Effector memory CD4-positive, alpha-beta T cell (primary cell): ENCODE measurements at places on chromosomes 3 and 15.

DNA sequence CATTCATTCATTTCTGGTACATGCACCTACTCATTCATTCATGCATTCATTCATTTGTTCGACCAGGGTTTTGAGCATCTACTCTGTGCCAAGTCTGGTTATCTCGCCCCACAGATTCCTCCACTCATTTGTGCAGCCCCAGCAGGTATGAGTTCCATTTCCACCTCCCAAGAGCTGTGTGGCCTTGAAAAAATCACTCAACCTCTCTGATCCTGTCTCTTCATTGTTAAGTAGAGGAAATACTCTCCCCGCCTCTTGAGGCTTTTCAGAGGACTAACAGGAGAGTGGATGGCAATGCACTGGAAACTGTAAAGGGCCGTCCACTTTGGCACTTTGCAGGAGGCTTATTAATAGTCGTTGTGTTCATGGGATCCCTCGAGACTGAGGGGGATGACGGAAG, 61.8 kb downstream of the CYP11A1 start:
- DNase-seq, result no peak

- DNase-seq, result no peak
Observed at GRCh38 chr3:38722781-38723568, 73.5 kb upstream of the SCN5A start.

GRCh38 chr3:123396171-123397049, 52.5 kb downstream of the ADCY5 start:
- DNase-seq, result no peak

- DNase-seq, result no peak
Observed at GRCh38 chr3:72461787-72462186, 386.5 kb downstream of the SHQ1 start.

DNA sequence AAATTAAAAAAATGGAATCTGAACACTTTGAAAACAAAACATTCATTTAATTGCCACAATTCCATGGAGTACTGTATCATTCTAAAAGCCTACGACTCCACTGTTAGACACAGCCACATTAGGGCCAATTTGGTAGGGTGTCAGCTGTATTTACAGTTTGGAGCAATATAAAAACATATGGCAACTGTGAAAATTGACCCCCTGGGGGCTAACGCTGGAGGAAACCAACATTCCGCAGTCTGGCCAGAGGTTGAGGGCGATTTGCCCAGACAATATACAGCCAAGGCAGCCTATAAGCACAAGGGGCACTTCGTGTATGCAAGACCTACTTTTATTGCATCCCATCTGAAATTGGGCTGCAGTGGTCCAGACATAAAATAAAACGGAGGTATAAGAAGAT, 476.5 kb upstream of the WNT5A start:
- DNase-seq, result no peak

- no peak for DNase-seq
Observed at GRCh38 chr3:99624496-99625236, 13.7 kb upstream of the COL8A1 start.

- no peak for DNase-seq
Observed at GRCh38 chr3:160577556-160578195, 12.3 kb upstream of the KPNA4 start.

GRCh38 chr3:45590822-45591546, 3.6 kb upstream of the LIMD1 start:
- no peak for DNase-seq

DNA sequence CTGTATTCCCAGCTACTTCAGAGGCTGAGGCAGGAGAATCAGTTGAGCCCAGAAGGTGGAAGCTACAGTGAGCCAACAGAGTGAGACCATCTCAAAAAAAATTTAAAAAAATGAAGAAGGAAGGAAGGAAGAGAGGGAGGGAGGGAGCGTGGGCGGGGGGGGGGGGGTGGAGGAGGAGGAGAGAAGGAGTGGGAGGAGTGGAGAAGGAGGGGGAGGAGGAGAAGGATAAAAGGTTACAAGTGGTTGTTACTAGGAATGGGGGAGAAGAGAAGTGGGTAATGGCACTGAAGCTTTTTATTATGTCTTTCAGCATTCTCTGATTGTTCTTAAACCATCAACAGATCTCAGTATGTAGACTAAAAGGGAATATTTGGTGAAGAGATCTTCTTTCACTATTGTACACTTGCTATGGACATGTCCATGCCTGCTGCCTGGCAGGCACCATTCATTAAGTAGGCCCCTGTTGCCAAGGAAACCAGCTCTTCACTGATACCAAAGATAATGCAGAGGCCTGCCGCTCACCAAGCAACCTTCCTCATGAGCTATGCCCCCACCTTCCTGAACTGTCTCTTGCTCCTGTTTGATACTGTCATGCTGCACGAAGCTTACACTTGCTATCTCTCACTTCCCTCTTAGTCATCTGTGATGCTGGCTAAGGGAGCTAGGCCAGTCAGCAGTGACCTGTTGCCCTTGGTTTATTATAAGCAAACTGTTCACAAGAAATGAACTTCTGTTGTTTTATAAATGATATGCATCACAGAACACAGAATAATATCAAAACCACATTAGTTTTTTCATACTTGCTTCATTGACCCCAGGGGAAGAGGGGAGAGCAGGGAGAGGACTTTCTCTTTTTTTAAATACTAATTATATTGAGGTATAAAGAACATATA, 23.1 kb downstream of the EPM2AIP1 start:
- peak; percentile 27 for DNase-seq

DNA sequence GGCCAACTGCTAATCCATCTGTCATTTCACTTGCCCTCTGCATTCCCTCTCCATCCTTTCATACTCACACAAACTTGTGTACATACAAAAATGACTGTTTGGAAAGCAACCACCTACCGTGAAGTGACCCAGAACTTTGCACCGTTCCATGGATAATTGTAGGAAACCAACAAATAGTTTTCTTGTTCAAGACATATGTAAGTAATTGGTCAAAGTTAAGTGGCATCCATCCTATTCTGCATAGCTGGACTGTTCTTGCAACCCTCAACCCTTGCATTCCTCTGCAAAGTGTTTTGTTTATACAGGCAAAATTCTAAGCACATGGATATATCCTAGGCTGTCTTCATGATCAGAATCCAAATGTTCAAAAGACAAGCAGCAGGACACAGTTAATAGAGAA, 592.5 kb downstream of the MECOM start:
- DNase-seq, result no peak

DNA sequence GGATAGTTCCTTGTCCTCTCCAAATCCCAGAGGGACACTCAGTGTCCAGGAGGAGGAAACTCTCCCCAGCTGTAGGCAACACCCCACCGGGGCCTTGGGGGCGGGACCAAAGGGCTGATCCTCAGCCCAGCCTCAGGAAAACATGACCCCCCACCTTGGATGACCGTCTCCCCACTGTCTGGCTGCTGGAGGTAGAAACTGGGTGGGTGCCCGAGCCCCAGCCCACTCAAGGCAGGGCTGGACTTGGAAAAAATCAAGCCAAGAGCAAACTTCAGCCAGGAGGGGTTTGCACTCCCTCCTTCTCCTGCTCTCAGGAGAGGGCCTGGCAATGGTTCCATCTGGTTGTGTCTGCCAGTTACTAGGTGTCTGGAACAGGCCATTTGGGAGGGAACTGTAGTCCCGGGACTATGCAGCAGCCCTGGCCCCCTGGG, 3.6 kb upstream of the RASL12 start:
- DNase-seq, result no peak

DNA sequence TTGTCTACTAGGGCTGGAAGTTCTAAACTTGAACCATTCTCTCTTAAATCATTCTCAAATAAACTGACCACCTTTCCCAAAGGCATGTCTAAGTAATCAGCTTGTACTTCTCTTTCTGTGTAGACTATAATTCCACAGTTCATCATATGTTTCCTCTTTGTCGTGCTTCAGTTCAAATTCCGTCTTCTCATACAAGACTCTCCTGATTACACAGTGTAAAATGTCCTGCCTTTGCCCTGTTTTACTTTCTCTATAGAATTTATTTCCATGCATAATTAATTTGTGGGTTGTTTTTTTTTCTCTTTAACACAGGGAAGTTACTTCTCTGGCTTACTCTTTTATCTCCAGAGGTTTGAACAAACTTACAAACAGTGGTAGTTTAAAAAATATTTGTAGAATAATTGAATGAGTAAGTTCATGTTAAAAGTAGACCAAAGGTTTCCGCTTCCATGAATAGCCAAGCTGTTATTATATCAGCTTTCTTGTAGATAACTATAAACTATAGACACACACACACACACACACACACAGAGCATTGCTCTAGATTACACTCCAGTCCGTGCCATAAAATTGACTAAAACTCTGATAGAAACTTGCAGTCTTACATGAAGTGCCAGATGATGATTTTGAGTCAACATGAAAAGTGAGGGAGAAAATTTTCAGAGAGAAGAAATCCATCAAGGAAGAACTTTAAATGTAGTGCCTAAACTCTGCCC, 119.0 kb downstream of the SUCNR1 start:
- no peak for DNase-seq

- no peak for DNase-seq
Observed at GRCh38 chr15:33132722-33133345, 61.7 kb downstream of the FMN1 start.

GRCh38 chr3:26712211-26713026, 89.8 kb downstream of the LRRC3B start:
- DNase-seq, result no peak

GRCh38 chr3:9476935-9477334, 76.7 kb downstream of the LHFPL4 start:
- DNase-seq, result no peak

DNA sequence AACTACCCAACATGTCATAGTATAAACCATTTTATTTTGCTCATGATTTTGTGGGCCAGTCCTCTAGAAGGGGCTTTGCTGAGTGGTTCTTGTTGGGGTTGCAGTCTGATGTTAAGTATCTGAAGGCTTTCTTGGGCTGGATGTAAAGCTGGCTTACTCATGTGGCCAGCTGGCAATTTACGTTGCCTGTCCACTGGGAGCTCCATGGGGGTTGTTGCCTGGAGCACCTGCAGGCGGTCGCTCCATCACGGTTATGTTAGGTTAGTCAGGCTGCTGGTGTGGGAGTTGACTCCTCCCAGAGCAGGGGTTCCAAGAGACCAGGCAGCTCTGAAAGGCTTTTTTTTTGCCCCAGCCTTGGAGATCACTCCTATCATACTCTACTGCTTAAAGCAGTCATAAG, 98.1 kb downstream of the NR1D2 start:
- no peak for DNase-seq

- no peak for DNase-seq
Observed at GRCh38 chr3:162269636-162270458, 773.2 kb downstream of the OTOL1 start.

GRCh38 chr3:99708207-99708745, 69.9 kb downstream of the COL8A1 start:
- no peak for DNase-seq

- DNase-seq, result no peak
Observed at GRCh38 chr3:112604536-112604935, 36.4 kb downstream of the CCDC80 start.

DNA sequence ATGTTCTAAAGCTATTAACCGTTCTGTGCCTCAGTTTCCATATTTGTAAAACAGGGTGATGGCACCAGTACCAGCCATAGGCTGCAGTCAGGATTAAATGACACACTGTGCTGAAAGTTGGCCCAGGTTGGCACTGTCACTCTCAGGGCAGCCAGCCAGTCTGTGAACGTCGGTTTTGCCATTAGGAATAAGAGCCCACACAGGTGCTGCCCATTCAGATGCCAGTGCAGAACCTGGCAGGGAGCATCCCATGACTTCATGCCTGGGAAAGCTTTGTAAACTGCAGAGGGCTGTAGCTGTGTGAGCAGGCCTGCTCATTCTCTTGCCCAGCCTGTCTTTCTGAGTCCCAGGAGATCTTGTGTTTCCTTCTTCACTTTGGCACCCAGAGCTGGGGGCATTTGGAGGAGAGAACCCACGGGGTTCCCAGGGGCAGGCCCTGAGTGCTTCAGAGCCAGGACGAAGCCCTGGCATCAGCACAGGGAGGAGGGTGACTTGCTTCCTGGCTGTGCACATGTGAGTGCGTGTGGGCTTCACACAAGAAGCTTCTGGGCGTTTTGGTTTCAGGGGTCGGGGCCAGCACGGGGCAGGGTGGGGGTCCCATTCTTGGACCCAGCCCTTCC, 46.9 kb downstream of the ZNF710 start:
- DNase-seq, result no peak

DNA sequence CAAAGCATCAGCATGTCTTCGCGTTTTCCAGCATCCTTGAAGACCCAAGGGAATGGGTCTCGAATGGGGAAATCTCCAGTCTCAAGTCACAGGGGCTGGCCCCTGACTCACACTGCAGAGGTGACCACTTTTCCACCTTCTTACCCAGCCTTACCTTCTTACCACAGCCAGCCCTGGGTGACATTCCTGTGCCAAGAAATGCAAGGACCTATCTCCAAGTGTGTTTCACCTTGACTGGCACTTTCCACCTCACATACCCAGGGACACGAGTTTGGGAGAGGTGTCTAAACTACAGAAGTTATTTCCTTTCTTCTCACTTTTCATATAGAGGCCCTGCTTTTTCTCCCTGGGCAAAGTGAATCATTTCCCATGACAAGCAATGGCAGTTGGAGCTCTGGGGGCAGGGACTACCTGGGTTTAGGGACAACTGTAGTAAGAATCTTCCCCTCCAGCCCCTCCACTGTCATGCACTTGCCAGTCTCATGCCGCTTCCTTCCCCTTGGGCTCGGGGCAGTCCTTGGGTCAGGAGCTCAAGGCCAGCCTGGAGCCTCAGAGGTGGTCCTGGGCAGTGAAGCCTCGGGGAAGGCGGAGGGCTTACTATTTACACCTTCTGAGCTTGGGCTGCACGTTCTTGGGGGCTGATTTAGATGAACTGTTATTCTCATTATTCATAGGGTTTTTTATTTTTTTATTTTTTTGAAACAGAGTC, 16.8 kb downstream of the PAQR5 start:
- DNase-seq, result no peak

GRCh38 chr15:35118960-35119359, 33.9 kb upstream of the NANOGP8 start:
- DNase-seq, result no peak

GRCh38 chr15:28096670-28097431, 2.3 kb downstream of the OCA2 start:
- no peak for DNase-seq

GRCh38 chr3:115832265-115832664, 209.0 kb downstream of the GAP43 start:
- no peak for DNase-seq

DNA sequence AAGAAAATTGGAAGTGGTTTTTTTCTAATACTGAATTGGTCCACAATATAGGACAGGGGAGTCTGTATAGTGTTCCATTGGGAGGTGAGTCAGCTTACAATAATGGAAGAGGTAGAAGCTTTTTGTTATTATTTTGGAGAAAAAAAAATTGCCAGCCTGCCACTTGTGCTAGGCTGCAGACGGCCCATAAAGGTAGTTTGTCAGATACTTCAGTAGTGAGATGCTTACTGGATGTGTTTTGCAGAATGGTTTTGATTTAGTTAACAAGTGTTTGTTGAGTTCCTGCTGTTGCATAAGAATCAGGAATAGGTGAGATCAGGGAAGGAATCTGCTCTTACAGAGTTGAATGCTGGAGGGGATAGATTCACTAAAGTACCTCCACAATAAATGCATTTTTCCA, 1.0 kb downstream of the DTWD1 start:
- no peak for DNase-seq
